Cerebellar nuclear complex (tissue), 1 donor: ENCODE measurements at places on chromosomes 5 and 9.

DNA sequence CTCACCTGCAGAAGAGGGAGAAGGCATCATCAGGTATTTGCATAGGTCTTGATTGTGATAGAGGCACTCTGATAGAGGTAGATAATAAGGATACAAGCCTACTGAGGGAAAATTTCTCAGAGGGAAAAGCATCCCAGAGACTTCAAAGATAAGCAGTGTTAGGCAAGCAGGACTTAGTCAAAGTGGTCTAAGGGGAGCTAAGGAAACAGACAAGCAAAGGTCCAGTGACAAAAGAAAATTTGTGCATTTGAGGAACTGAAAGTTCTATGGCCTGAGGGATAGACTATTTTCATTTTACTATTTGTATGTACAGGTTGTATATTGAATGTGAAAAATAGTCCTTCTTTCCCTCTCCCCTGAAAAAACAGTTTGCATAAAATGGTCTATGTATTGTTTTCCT lies 27.4 kb downstream of the OXCT1 start:
- no peak for DNase-seq

GRCh38 chr5:133241179-133242092 lies 189.6 kb downstream of the HSPA4 start:
- DNase-seq, result no peak

DNA sequence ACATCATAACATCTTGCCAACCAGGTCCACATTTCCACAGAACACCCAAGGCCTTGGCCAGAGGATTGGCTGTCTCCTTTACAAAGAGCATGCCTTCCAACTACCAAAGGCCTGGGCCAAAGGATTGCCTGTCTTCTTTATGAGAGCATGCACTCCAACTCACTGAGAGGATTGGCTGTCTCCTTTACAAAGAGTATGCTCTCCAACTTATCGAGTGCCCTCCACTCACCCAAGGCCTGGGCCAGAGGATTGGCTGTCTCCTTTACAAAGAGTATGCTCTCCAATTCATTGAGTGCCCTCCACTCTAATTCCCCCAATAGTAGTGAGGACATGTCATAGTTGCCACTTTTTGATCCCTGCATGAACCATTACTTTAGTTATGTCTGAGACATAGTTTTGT lies 79.9 kb upstream of the TAS2R1 start:
- DNase-seq, result no peak

GRCh38 chr5:90529939-90530677 lies 724 bp upstream of the LYSMD3 start:
- DNase-seq, result peak; percentile 74

GRCh38 chr9:117574099-117574498 lies 130.1 kb upstream of the TLR4 start:
- no peak for DNase-seq

DNA sequence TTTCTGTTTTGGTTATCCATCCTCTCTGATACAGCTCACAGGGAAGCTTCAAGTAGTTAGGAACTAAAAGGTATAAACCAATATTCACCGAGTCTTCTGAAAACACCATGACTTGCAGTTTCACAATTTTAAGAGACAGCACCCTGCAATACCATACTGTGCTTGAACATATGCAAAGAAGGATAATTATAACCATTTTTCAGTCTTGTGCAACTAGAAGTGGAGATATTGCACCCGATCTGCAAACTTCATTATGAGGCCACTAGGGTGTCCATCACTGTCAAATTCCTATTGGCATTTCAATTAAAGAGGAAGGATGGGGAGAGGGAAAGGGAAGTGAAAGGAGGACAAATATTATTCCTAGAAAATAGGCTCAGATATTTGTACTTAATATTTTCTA lies 32.4 kb upstream of the CEP120 start:
- no peak for DNase-seq

- no peak for DNase-seq
These were observed 398.1 kb upstream of the IRX1 start for GRCh38 chr5:3197304-3198073.

GRCh38 chr9:69980041-69980440 lies 63.6 kb upstream of the MAMDC2 start:
- no peak for DNase-seq

DNA sequence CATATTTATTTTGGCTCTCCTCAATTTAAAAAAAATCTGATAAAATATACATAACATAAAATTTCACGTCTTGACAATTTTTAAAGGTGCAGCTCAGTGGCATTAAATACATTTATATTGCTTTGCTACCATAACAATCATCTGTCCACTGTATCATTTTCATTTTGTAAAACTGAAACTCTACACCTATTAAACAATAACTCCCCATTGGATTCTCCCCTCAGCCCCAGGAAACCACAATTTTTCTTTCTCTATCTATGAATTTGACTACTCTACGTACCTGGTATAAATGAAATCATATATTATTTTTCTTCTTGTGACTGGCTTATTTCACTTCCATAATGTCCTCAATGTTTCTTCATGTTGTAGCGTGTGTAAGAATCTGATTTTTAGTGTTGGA lies 563.5 kb downstream of the PRR16 start:
- no peak for DNase-seq

- no peak for DNase-seq
These were observed 4.9 kb downstream of the PUM3 start for GRCh38 chr9:2839040-2839439.

DNA sequence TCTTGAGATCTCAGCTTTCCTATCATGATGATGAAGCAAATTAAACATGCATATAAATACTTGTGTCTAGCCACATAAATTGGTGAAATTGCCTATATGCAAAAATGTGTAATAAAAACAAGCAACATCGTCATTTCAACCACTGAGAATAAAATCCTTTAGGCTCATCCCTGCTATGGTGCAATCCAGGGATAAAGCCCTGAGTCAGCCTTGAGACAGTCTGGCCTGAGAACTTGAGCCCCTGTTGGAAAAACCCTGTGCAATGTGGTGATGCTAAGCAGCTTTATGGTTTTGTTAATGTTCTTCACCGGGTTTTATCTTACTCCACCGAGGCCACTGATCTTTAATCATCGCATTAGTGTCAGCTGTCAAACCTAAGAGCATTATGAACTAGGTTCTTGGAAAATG lies 170.5 kb downstream of the DCP2 start:
- no peak for DNase-seq

- DNase-seq, result no peak
These were observed 1.3 kb upstream of the NIPBL start for GRCh38 chr5:36875051-36875789.

GRCh38 chr5:1432296-1432695 lies 12.9 kb downstream of the SLC6A3 start:
- no peak for DNase-seq

GRCh38 chr5:132493241-132493640 lies 2.7 kb upstream of the IRF1 start:
- DNase-seq, result no peak

- DNase-seq, result no peak
These were observed 21.9 kb downstream of the DYNC2I2 start for GRCh38 chr9:128634651-128635262.

GRCh38 chr5:138402640-138403039 lies 36.2 kb upstream of the REEP2 start:
- no peak for DNase-seq

DNA sequence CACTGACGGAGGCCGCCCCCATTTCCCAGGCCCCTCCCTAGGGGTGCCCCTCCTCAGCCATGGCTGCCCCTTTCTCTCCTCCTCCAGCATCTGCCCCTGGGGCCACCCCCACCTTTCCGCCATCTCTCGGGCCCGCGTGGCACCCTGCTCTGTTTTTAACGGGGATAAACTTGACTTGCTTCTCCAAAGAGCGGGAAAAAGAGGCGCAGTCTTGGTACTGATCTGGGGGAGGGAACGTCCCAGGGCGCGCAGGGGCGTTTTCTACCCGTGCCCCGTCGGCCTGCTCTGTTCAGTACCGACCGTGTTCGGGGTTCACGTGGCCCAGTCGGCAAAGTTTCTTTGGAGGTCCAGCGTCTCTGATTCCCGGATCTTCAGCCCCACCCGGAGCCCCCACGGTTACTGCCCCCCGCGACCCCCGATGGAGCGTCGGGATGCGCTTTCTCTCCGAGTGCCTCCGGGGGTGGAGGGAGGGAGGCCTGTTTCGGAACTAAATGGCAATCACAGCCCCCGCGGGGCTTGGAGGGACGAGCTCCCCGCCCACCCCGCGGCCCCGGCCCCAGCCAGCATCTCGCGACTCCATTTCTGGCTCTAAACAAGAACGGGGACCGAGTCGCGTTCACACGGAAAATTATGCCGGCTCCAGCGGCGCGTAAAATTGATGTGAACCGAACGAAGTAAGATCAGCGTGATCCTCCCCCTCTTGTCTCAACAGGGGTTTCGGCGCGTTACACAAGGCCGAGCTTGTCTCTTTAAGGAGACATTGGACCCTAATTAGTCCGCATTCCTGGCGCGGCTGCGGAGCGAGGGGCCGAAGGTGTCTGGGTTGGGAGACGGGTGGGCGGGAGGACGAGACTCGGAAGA lies 1.1 kb upstream of the TLE4 start:
- no peak for DNase-seq

DNA sequence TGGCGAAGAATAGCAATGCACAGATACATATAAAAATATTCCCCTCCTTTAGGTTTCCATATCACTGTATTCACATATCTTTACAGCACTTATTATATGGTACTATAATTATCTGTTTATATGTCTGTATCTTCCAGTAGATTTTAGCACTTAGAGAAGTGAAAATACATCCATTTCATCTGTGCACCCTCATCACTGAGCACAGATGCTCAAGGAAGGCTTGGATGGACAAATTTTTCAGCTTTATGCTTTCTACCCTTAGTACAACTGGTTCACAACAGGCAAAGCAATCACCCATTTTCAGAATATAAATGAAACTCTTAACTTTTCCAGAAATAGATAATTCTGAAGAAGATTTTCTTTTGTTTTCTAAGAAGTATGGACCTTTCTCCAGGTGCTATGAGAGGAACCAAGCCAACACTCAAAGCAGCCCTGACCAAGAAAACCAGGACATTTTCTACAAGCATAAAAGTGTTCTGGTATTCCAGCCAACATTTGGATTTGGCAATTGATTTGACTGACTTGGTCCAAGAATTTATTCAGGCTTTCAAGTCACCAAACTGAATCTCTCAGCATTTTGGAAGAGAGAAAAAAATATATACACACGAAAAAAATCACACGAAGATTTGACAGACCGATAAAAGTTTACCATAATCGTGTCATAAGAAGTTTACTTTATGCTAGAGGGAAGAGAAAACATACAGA lies 170.2 kb upstream of the CD180 start:
- DNase-seq, result no peak

- DNase-seq, result no peak
These were observed 234.1 kb downstream of the TMEM38B start for GRCh38 chr9:105928416-105928815.

DNA sequence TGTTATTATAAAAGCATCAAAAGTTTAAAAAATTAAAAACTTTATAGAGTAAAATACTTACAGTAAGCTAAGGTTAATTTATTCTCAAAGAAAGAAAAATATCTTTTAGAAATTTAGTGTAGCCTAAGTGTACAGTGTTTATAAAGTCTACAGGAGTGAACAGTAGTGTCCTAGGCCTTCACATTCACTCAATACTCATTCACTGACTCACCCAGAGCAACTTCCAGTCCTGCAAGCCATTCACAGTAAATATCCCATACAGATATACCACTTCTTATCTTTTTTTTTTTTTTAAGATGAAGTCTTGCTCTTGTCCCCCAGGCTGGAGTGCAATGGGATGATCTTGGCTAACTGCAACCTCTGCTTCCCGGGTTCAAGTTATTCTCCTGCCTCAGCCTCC lies 73.1 kb upstream of the FST start:
- no peak for DNase-seq

DNA sequence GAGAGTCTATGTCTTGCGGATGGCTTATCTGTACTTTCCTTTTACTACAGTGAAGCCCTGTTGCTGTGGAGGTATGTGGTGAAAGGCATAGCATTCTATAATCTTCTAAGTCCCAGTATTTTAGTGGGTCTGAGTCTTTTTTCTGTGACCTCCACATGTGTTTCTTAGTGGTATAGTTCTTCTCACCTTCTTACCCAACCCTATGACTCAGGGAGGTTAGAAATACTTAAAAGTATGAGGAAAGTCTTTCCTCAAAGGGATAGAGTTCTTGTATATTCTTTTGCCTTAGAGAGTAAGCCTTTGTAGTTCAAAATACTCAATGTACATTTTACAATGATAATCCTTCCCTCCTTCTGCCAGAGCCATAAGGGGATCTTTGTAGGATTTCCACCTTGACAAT lies 621.9 kb upstream of the CTNND2 start:
- DNase-seq, result no peak

DNA sequence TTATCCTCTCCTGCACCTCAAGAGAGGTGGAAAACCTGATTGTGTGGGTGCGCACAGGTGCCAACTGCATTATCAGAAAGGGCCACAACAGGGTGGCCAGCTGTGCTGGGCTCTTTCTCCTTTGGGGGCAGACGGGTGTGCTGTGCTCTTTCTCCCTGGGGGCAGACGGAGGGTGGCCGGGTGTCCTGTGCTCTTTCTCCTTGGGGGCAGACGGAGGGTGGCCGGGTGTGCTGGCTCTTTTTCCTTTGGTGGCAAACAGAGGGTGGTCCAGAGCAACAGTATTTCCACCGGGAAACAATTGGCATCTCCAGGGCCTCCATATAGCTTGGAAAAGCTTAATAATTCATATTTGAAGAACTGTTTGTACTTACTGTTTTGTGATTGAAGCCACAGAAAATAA lies 6.8 kb downstream of the LMX1B start:
- DNase-seq, result no peak

DNA sequence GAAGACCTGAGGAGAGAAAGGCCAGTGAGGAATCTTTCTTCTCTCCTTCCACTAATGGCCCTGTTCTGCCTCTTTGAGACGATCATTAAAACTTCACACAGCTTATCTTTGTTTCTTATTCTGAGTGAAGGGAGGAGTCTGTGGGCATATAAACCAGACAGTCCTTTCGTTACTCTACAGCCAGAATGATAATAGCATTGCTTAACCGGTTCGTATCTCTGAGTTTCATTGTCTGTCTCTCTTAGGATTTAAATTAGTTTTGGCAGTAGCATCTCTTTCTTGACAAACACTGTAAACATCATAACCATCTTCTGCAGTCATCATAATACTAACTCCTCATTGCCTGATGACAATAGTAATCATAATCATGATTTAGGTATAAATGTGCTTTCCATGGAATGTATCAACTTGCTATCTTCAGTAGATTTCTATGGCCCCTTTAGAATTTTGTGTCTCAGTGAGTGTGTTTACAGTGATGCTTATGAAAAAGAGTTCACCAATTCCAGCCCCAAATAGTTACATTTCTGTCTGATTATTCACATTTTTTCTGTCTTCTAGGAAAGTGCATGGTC lies 618.8 kb upstream of the KLF4 start:
- no peak for DNase-seq
